ENCODE measurements at places on chromosomes 3 and 15.

DNA sequence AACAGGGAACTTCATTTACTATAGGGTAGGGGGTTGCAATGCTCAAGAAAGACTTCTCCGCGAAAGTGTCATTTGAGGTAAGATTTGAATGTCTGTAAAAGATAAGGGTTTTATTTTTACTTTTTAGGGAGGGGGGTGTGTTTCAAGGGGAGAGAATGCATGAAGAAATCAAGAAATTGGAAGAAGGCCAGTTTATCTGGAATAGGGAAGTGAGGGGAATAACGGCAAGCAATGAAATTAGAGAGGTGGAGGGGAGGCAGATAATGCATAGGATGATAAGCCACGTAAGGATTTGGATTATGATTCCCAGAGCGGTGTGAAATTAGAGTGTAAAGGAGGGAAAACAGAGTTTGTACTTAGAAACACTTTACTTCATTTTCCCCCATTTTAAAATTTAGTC, 63.0 kb upstream of the MB21D2 start:
- no peak for DNase-seq

- DNase-seq: no peak
Measured at GRCh38 chr3:156659260-156659659, 15.1 kb upstream of the TIPARP start.

DNA sequence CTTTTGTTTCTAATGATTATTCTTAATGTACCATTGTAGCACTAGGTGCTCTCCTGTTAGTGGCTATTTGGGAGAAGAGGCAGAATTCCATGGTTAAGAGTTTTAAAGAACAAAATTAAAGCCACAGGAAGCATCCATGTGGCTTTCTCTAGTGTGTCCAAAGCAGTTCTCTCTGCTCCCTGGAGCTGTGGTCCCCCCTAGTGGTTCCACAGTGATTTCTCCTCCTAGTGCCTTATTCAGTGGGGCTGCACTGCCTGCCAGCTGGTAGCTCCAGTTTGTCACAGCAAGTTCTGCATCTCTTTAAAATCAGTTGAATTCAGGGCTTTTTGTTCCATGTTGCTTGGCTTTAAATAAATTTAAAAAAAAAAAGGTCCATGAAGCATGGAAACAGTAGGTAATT, 39.6 kb upstream of the FAM98B start:
- no peak for DNase-seq

GRCh38 chr3:51384726-51385473, at the start of gene MANF:
Gene MANF (plus strand): TSS chr3:51385291. CDS start chr3:51385343, 52 bp downstream.
- peak; percentile 98 for DNase-seq

DNA sequence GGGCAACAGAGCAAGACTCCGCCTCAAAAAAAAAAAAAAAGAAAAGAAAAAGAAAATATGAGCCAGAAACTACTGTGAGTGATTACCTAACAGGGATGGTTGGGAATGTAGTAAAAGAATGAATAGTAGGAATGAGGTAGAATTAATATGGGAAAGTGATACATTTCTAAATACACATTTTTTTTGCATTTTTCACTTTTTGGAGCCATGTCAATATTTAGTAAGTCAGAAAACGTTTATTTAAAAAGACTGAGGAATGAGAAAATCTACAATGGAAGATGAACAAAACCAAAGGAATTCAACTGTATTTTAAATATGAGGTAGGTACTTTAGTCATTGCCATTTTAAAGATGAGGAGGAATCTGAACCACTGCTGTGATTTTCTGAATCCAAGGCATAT, 817.2 kb upstream of the CADM2 start:
- no peak for DNase-seq

DNA sequence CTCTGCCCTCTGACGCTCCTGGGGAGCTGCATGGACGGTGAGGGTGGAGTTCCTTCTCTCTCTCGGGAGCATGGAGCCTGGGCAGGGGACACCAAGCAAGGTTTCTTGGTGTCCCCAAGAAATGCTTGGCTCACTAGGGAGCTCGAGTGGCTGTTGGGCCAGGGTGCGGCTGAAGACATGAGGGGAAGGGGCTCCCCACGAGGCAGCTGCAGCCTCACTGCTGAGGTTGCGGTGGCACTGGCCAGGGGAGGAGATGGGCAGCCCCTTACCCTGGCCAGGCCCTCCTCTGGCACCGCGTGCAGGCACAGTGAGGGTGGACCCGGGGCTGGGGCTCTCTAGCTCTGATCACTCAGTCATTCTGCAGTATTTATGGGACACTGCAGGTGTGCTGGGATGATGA, 43.5 kb upstream of the SLC41A3 start:
- DNase-seq: no peak

DNA sequence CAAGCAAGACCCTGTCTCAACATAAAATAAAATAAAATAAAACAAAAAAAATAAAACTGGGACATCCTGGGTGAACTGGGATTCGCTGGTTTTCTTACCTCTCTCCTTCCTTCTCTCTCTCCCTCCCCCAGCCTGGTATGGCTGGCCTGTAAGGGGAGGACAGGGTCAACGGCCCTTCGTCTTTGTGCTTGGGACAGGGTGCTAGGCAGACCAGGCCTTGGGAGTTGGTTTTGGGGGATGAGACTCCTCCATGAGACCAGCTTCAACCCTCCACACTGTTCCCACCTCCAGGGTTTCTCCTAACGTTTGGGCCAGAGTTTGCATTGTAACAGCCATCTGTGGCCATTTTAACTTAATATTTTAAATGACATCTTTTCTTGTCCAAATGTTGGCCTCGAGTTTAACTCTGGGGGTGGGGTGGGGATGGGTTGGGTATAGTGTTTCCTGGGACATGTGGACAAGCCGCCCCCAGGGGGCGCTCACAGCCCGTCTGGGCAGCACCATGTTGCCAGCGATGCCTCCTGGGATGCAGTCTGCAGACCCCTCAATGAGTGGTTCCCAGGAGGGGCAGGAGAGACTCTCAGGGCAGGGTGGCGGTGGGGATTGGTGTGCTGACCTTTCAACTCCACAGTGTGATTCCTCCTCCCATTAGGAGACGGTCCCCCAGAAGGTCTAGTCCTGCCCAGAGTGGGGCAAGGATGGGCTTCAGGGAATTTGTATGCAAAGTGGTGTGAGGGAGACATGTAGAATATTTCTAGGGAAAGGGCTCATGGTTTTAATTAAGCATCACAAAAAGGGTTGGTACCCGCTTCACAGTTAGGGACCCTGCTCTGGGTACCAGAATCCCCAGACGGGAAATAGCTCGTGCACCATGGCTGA, 37.7 kb upstream of the LCTL start:
- DNase-seq: peak; percentile 55

DNA sequence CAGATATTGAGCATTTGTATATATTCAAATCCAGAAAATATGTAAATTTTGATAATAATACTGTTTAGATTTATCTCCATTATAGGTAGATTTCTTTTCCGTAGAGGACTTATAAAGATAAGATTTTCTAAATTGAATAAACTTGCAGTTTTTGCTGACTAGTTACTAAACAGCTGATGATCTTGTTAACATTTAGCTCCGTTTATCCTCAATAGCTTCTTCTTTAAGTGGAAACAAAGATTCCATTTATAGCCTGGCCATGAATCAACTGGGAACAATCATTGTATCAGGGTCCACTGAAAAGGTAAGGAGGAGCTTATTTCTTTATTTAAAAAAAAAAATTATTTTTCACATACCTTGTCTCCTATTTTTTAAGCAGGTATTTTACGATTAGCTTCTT, 16.7 kb downstream of the WDR48 start:
- no peak for DNase-seq

- no peak for DNase-seq
Measured at GRCh38 chr15:79659691-79660090, 227.6 kb downstream of the MINAR1 start.

DNA sequence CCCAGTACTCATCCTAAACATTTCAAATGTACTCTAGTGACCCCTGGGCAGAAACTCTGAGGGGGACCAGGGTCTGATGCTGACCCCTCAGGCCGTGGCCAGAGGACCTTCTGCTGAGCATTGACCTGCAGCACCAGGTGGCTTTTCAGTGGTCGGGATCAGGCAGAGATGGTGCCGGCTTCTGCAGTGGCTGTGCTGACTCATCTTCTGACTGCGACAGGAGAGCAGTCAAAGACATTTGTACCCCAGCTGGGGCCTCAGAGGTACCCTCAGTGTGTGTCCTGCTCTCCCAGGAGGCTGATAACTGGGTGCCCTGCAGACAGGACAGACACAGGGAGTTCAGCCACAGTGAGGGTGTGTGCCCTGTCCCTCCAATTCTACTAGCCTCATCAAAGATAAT, 36.6 kb upstream of the IQCF6 start:
- DNase-seq: no peak

DNA sequence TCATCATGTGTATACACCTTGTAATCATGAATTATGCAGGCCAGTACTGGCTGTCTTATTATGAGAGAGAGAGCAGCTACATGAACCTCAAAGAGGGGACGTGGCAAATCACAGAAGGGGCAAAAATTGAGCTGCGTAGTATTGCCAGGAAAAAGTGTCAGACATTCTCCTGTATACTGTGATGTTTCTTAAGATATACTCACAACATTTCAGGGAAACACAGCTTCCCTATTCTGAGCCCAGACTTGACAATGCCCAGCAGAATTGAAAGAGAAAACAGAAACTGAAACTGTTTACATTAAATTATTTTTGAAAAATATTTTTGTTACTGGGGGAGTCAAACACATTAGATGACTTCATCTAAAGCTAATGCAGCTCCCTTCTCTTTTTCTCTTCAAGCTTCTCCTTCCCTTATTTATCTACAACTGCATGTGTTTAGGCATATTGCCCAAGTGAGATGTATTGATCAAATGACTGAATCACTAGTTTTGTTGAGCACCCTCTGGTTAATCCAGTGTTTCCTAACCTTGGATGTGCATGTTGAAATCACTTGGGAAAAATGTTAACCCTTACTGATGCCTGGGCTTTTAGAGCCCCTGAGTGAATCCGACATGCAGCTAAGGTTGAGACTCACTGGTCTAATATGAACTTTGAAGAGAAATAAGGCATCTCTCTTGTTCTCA, 39.5 kb downstream of the CADPS start:
- peak; percentile 2 for DNase-seq

Measured in CD4-positive, alpha-beta T cell treated with Interferon alpha-2 for 1 hour (primary cell).